ENCODE measurements at places on chromosomes 13 and 19.

GRCh38 chr13:37127691-37128241 is 22.3 kb upstream of the CSNK1A1L start:
- no peak for DNase-seq

- DNase-seq = no peak
Observed at GRCh38 chr13:27978301-27978968, 9.3 kb upstream of the CDX2 start.

DNA sequence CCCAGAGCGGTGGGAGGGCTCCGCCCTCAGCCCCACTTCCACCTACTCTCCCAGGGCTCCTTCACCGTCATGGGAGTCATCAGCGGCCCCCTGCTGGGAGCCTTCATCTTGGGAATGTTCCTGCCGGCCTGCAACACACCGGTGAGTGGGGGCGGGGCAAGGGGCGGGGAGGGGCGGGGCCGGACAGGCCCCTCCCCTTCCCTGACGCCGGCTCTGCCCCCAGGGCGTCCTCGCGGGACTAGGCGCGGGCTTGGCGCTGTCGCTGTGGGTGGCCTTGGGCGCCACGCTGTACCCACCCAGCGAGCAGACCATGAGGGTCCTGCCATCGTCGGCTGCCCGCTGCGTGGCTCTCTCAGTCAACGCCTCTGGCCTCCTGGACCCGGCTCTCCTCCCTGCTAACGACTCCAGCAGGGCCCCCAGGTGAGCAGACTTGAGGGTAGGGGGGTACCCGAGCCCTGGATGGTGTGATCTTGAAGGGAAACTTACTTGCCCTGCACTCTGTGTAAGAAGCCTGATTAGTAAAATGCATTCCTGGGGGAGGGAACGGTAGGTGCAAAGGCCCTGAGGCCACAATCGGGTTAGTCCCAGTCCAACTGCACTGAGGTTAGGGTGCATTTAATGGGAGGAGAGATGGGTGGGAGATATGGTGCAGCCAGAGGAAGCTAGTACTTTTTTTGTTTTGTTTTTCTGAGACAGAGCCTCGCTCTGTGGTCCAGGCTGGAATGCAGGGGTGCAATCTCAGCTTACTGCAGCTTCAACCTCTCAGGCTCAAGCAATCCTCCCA is 12.1 kb downstream of the SLC5A5 start:
- DNase-seq = no peak

- peak; percentile 79 for DNase-seq
Observed at GRCh38 chr13:100088644-100089464, at the start of gene PCCA. Gene PCCA, plus strand, starts transcription at chr13:100089093. Its CDS starts 28 bp downstream, at chr13:100089121.

- DNase-seq = no peak
Observed at GRCh38 chr19:18415178-18415867, 3.9 kb upstream of the SSBP4 start.

GRCh38 chr13:37627428-37627827 is 28.9 kb upstream of the POSTN start:
- DNase-seq = no peak

DNA sequence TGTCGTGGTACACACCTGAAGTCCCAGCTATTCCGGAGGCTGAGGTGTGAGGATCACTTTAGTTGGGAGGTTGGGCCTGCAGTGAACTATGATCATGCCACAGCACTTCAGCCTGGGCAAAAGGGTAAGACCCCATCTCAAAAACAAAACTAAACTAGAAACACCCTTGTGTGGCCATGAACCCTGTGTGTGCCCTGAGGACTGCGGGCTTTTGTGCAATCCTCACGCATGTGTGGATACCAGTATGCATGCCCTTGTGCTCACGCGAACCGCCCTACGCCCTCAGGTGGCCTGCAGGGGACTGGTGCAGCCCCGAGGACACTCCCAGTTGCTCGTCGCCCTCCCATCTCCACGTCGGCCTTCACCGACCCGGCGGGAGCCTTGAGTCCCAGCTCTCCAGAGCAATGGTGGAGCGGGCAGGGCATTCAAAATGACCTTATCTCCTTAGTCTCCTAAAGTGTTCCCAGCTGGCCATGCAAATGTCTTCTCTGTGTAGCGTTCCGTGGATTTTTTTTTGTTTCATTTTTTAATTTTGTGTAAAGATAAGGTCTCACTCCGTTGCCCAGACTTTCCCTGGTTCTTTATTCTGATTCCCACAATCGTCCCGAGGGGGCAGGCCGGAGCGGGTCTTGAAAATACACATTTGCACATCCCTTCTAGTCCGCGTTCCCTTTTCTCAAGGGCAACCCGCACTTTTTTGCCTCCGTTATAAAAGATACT is 868 bp upstream of the EGLN2 start:
- DNase-seq = peak; percentile 52

DNA sequence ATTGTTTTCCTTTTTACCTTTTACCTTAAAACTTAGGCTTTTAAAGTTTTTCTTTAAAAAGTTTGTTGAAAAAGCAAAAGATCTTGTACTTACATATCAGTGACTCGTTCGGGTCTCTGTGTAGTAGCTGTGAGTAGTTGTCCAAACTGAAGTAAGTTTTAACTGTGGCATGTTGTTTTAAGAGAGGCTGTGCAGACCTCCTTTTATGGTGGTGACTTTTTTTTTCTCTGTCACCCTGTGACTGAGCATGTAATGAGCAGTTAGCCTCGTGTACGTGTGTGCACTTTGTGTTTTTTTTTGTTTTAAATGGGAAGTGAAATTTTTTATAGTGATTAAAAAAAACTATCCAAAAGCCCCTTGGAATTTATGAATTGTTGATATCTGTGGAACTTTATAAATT is at the start of gene GPR183:
Gene GPR183 (minus strand): TSS at position 153 of the 400 bp plus-strand sequence. CDS start 11,254 bp downstream, outside the sequence.
- no peak for DNase-seq

- no peak for DNase-seq
Observed at GRCh38 chr13:46182491-46182877, 507 bp upstream of the LCP1 start.

DNA sequence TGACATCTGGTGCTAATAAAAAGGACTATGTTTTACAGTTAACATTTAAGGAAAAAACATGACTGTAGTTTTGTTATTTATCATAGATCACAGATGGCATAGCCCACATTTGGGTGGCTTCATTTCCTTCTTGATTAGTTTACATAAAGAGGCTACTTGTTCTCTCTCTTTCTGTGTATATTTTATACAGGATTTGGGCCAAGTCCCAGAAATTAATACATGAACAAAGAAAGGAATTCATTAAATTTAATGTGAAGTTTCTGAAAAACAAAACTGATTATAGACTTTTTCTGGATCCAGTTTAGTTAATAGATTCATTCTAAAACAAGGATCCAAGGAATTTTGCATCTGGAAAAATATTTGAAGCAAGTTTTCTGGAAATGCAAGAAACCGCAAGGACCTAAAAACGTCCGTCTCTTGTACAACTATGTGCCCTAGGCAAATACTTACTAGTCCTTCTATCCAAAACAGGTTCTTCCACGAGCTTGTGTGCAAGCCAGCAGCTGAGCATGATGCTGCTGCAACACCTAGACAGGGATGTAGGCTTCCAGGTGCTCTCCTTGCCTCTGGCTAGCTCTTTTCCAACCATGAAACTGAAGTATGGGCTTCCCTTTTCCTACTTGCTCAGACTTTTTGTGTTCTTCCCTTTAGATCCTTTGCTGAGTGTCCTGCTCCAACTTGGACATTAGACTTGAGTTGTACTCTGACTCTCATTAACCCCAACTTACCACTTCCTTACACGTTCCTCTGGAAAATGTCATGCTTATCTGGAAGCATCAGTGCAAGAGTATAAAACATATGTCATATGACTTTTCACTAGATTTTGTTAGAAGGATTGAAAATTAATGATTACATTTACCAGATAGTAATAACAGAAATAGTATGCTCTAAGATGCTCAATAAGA is 161.5 kb upstream of the STARD13 start:
- DNase-seq = no peak

DNA sequence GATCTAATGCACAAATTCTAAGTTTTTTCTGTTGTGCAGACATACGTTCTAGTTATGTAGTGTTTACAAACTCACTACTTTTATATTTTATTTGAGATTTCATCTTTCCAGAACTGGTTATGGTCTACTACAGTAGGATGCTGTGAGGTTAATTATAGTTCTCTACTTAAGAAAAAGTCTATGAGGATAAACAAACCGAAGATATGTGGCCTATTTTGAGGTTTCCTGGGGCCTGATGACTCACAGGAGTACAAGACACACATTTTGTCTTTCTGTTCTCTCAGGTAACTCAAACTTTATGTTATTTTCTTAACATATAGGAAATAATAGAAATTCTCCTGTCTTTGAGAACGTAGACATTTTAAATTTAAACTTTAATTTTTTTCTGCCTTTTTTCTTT is 45.1 kb downstream of the PCDH20 start:
- DNase-seq = no peak

DNA sequence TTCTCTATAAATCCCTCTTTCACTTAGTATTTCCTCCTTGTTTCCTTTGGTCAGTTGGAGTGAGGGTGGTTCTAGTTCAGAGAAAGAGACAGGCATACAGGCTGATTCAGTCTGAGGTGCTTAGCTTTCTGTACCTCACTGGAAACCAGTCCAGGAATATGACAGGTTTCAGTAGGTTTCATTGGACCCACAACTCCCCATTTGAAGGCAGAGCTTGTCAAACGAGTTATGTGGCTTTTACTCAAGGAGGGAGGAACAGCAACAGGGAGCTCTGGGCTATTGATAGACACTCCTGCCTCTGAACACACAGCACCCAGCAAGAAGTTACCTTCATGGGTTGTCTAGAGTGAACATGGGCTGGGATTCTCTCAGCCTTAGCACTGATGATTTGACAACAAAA is 14.5 kb downstream of the ACTN4 start:
- no peak for DNase-seq

GRCh38 chr19:58392945-58393724 is 2.3 kb upstream of the RNF225 start:
- no peak for DNase-seq

DNA sequence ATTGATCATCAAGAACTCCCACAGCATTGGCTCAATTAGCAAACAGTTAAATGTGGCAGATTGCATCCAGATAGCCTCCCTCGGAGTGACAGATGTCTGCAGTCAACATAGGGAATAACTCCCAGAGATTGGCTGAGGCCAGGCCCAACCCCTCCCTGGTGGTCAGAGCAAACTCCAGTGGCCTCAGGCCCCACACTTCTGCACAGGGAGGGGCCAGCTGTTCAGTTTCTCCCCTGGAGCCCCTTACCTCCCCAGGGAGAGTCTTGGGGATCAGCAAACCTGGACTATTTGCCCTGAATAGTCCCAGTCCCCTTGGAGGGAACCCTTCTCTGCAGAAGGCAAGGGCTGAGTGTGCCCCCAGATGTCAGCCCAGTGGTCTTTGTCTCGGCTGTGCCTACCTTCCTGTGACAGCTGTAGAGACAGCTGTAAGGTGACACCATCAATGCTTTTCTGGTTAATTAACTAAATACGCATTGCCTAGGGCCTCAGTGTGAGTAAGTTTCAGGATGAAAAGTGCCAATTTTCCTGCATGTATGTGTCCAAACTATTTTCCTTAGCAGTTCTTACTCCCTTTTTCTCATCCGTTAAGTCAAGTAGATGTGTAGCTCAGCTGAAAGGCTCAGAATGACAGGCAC is 102.7 kb upstream of the UQCRFS1 start:
- DNase-seq = no peak

DNA sequence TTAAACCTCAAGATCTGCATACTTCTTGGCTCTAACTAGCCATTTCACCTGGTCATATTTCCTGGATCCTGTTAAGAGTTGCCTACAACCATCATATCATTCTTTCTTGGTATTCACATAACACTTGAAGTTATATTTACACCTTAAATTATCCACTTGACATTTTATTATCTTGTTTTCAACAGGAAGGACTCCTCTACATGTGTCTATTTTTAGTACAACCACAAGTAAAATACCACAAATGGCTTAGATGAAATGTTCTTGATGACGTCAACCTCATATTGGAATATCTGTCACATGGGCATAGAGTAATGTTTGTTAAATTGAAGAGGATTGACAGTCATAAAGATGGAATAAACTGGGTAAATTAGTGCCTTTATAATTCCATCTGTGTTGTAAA is 9.4 kb downstream of the PCDH20 start:
- no peak for DNase-seq

- DNase-seq = no peak
Observed at GRCh38 chr19:746208-746819, 4.6 kb upstream of the MISP start.

- DNase-seq = no peak
Observed at GRCh38 chr19:43450545-43450997, 14.8 kb downstream of the LYPD3 start.

DNA sequence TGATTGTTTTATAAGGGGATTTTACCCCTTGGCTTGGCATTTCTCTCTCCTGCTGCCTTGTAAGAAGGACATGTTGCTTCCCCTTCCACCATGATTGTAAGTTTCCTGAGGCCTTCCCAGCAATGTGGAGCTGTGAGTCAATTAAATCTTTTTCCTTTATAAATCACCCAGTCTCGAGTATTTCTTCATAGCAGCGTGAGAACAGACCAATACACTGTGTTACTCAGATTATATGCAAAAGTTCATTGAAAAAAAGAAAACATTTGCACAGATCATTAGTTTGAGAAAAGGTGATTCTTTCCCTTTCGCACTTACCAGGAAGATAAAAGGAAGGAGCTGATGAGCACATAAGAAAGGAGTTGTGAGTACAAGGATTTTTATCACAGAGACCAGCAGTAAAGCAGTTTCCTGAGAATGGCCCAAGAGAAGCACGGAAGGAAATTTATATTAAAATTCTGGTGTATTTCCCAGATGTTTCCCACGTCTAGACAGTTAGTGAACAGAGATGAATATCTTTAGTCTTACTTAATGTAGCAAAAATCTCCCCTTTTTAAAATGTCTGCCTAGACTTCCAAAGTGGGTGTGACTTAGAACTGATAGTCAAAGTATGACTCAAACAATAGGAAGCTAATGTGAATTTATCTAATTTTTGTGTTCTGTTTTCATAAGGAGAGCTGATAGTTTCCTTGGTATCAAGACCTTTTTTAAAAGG is 431.8 kb upstream of the SGCG start:
- DNase-seq = no peak

DNA sequence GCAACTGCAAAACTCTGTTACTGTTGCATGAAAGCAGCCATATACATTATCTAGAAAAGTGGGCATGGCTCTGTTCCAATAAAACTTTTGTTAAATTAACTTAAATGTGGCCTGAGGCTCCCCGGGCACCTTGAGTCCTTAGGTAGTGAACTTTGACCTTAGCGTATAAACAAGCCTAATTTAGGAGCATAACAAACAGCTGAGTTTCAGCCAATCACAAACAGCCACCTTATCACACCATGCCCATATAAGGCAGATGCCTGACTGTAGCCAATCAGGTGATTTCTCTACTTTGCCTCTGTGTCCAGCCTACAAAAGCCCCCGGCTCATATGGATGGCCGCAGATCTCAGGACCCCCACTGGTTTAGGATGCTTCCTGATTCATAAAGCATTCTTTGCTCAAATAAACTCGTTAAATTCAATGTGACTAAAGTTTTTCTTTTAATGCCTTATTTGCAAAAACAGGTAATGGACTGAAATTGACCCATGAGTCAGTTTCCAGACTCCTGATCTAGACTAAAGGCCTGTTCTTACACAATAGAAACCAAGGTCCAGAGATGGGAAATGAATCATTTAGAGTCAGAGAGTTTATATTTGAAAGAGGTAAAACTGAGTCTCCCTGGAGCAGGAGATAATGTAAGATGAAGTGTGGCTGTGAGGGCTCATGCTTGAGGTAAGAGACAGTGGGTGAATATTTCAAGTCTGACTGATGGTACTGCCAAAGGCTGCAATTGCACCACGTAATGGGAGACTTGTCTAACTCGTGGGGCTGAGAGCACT is 130.2 kb downstream of the FGF9 start:
- DNase-seq = no peak

Data from stimulated activated CD4-positive, alpha-beta T cell treated with anti-CD3 and anti-CD28 coated beads, Interleukin-4, amount 100 ng/mL, for 4 hours (primary cell).